Fibroblast of skin of abdomen (primary cell): ENCODE measurements at places on chromosomes 1 and 21.

DNA sequence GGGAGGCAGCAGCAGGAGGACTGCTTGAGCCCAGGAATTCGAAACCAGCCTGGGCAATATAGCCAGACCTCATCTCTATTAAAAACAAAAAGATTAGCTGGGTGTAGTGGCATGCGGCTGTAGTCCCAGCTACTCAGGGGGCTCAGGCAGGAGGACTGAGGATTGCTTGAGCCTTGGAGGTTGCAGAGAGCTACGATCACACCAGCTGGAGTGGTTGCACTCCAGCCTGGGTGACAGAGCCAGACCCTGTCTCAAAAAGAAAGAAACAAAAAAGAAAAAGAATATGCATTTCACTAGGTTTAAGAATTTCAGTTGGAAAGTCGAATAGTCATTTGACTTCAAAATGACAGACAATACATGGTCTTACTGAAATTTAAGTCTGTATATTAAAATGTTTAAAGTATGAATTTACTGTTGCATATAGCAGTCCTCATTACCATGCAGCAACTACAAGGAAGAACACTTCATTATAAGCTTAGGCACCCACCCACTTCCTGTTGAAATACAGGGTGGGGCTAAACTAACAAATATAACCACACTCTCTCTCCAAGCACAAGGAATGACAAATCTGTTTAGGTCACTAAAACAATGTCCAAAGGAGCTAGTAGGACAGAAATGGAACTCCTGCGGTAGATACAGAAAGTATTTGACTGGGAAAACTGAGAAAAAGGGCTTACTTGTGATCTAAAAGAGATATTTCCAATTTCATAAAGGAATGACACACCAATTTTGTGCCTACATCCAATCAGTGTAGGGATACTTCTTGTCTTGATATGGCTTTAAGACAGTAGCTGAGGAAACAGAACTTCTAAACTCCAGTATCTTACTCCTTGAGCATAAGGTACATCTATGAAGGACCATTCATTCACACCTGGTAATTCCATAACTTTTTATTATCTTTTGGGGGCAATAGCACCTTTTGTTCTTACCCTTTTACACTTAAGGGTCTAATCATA lies 44.1 kb downstream of the GPR3 start:
- peak; percentile 21 for DNase-seq

GRCh38 chr1:150578272-150579109 lies 919 bp downstream of the MCL1 start:
- peak; percentile 93 for DNase-seq

- no peak for DNase-seq
These were observed 23.1 kb upstream of the PTGS2 start for GRCh38 chr1:186703209-186703766.

DNA sequence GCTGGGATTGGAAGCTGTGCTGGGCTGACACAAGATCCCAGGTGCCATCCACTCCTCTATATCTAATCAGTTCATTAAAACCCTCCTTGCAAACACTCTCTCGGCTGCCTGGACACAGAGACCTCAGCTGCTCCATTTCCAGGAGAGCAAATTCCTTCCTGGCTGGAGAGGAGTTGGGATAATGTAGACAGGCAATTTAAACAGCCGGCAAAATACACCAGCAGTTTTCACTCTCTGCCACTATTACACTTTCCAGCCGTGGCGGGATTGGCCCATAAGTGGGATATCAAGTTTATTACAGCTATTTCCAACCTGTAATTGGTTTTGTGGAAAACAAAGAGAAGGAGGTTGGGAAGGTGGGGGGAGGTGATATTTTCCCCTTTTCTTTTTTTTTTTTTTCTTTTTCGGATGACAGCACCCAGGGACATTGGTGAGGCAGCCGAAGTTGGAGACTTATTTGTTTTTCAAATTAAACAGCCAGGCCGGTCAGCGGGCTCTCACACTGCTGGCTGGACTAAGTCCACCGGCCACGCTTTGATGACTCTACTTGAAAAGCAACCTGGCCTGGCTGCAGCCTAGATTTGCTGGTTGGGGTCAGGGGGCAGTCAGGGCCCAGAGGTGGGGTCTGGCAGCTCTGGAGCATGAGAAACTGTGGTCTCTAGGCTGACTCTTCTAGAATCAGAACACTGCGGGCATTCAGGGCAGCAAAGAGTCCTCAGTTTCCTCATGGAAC lies 177.4 kb downstream of the IGSF21 start:
- no peak for DNase-seq

- DNase-seq: no peak
These were observed 14.3 kb downstream of the RC3H1 start for GRCh38 chr1:174007851-174008250.

GRCh38 chr1:171852272-171852671 lies 11.0 kb downstream of the DNM3 start:
- peak; percentile 73 for DNase-seq

DNA sequence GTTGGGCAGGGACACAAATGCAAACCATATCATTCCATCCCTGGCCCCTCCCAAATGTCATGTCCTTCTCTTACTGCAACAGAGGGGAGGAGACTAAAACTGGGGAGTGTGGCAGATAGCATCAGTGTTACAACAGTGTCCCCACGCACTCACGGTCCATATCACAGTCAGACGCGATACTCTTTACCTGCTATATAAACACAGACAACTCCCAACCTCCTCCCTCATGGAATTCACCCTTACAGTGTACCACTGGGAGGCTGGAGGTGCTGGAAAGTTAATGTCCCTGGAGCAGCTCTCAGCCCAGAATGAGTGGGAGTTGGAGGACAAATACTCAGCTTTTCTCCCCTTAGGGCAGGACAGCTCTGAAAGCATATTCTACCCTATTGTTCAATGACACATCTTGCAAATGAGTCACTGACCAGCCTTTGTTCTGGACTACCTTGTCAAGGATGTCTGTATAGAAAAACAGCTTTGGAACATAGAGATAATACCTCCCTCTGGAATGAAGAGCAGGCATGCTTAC lies 445.9 kb downstream of the SETD4 start:
- DNase-seq: peak; percentile 43

DNA sequence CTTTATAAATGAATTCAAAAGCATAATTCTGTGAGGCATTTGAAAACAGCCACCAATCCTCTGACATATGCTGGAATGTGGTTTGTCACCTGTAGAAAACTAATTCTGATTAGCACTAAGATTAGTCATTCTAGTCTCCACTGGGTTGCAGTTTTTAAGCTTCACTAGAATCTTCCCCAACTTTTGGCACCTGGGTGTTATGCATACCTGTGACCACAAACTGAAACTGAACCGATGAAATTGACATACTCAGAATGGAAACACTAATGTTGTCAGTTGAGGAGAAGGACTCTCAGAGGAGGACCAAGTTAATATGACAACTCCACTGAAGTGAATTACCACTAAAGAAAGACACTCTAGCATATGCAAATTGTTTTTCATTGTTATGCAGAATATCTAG lies 285.8 kb upstream of the NEGR1 start:
- DNase-seq: no peak

GRCh38 chr1:161502641-161503393 lies 2.4 kb upstream of the FCGR2A start:
- peak; percentile 15 for DNase-seq

GRCh38 chr1:119327094-119327449 lies 41.5 kb upstream of the HAO2 start:
- DNase-seq: no peak

GRCh38 chr1:184160236-184160635 lies 108.7 kb downstream of the TSEN15 start:
- DNase-seq: peak; percentile 80

- no peak for DNase-seq
These were observed 72.4 kb downstream of the PIK3CD start for GRCh38 chr1:9723926-9724325.

DNA sequence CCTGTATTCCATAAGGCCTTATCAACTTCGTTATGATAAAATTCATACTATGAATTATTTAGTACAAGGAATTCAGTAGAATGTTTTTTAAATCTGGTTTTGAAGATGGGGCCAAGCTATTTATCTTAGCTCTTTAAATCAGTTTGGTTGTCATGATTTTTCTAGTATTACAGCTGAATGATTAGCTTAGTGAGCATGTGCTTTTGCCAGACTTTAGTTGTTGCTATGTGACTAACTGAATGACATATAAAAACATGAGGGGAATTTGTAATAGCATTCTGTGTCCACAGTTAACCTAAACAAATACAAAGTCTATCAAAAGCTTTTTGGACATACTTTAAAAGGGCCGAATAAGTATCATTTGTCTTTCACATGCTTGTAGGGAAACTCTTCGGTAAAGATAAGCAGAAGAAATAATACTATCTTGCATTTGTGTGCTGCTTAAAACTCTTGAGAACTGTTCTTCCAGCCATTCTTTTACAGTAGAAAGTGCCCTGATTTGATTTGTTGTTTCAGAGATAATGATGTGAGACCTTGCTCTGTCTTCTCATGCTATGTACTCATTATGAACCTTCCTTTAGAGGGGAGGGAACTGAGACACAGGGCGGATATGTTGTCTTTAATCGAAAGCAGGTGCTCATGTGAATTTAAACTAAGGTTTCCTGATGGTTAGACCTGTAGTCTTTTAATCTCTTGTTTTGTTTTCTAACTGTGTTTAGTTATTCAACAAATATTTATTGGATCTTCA lies 18.8 kb downstream of the NEK7 start:
- peak; percentile 44 for DNase-seq

DNA sequence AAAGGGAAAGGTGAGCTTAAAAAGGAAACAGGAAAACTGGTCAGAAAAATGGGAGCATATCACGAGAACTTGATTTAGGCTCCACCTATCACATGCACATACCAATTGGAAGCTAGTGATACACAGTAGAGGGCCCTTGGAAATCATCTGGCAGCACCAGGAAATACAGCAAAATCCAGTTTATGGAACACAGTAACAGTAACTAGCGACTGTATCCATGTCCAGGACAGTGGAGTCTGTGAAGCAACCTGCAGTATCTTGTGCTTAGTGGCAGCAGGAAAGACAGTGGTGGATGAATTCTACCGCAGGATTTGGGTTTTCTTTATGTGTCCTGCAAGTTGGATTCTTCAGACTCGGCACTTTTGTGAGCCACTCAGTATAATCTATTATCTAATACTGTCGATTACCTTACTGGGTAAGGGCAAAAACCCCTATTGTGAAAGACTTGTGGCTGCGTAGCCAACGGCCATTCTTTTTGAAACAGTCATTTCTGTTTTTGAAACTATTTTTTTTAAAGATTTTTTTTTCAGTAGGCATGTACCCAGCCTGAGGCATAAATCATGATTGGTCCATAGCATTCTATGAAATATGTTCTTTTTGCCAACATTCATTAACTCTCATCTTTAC lies 1.6 kb upstream of the KDM4A start:
- DNase-seq: no peak

- peak; percentile 24 for DNase-seq
These were observed 2.4 kb downstream of the CTPS1 start for GRCh38 chr1:40981691-40982448.

GRCh38 chr1:207646944-207647579 lies 2.1 kb downstream of the CR1L start:
- no peak for DNase-seq

DNA sequence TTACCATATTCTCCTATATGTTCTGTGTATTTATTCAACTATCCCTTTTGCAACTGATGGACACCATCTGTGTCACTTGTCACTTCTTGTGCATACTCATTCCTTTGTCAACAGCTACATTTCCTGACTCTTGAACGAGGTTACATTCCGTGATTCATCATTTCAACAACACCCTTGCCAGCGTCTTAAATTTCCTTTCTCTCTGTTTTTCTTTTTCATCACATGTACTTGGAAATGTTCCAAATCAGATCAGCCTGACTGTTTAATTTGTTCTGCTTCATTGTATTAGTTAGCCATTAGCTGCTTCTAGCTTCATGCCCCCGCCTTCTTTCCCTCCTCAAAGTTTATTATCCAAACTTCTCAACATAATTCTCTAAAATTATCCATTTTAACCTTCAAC lies 173.0 kb downstream of the ADGRL4 start:
- peak; percentile 89 for DNase-seq

DNA sequence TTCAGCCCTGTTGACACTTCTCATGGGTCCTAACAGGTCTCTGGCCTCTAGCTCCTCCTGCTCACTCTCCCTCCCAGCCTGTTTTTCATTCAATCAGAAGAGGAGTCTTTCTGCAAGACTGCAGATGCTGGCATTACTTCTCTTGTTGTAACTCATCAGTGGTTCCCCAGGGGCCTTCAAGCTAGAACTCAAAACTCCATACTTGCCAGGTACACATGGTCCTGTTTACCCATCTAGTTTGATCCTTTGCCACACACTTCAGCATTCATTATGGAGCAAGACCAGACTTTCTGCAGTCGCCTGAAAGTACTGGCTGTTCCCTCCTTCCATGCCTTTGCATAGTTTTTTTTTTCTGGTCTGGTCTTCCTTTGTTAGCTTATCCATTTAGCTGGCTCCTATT lies 47.9 kb downstream of the SERBP1 start:
- DNase-seq: no peak

DNA sequence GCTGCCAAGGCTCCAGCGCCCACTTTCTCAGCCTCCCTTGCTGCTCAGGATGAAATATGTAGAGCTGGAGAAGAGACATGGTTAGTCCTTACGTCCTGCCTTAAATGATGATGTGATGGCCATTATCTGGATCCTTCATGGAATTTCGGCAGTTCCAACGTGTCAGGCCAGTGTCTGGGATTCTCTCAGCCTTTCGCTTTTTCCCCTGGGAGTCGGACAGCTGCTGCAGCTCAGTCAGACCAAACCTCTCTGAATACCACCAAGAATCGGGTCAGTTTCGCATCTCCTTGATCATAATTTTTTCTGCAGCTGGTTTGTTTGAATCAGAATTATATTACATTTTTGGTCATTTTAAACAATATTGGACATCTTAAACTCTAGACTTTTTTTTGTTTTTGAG lies 22.3 kb upstream of the KLHDC8A start:
- DNase-seq: no peak

DNA sequence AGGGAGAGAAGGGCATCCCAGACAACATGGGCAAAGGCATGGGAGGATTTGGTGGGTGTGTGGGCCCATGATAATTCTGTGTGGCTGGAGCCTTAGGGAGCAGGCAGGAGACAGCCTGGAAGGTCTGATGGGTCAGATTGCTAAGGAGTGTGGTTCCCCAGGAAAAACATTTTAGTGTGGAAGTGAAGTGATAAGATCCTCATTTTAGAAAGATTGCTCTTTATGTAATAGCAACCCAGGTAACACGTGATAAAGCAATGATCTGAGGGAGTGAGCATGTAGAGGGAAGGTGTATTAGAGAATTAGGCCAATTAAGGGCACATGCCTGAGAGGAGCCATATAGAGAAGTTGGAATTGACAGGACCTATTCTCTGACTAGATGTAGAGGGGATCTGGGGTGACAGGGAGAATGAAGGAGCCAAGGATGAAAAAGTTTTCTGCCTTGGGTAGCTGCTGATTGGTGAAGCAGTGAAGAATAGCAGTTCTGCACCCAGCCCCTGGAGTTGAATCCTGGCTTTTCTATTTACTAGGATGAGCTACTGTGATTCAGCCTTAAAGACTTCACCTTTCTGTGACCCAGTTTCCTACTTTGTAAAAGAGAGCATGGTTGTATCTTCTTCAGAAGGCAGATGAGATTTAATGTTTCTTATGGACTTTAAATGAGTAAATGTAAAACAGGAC lies 18.7 kb upstream of the SLAMF6 start:
- no peak for DNase-seq

DNA sequence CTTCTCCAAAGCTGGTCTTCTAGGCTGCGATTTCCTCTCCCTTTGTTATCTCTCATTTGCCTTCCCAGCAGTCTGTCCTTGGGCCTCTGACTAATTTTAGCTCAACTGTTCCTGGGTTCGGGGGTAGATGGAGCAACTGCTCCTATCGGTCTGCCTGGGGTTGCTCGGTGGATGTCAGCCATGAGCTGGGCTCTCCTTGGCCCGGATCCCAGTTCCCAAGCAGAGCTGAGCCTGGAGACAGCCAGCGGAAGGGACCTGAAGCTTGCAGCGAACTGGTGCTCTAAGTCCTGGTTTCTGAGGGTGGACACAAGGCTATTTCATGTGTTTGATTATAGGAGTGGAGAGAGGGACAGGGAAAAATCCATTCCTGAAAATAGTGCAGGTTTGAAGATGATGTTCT lies 423.0 kb downstream of the RPS6KC1 start:
- DNase-seq: no peak
